CD4-positive, alpha-beta T cell (primary cell): ENCODE measurements at places on chromosomes 1 and 21. TPM values are rescaled to one million over a fixed set of nuclear protein-coding genes. Genes with fewer than 3 reads are reported as not detected.

Gene CBS
- total RNA-seq: 0.19 TPM

Gene OR2L13
- not detected for total RNA-seq

Gene RAB42
- total RNA-seq: not detected

Gene NHLH2
- not detected for total RNA-seq

Gene NBPF6
- not detected for total RNA-seq

Gene ILDR2
- 0.67 TPM for total RNA-seq

Gene FCRL6
- total RNA-seq: 0.52 TPM

Gene FCAMR
- total RNA-seq: not detected

Gene DEGS1
- total RNA-seq: 54.0 TPM

Gene RNF186
- not detected for total RNA-seq

Gene TBX19
- 1.8 TPM for total RNA-seq

Gene CLEC20A
- not detected for total RNA-seq

Gene NDUFV3
- 15.8 TPM for total RNA-seq

Gene ESPN
- 2.0 TPM for total RNA-seq

Gene PLA2G2C
- not detected for total RNA-seq

Gene OR6N1
- not detected for total RNA-seq

Gene DPYD
- 35.9 TPM for total RNA-seq

Gene RPL5
- total RNA-seq: 1,770 TPM

Gene LCE2B
- total RNA-seq: not detected

Gene PCP4L1
- not detected for total RNA-seq

Gene HSF2BP
- 0.93 TPM for total RNA-seq

Gene ADCY10
- 0.52 TPM for total RNA-seq

Gene LCE1B
- not detected for total RNA-seq

Gene SAMD11
- total RNA-seq: not detected

Gene GBP5
- total RNA-seq: 51.4 TPM
